Dermis microvascular lymphatic vessel endothelial cell (primary cell): ENCODE measurements at places on chromosomes 4 and X. TPM values are rescaled to one million over a fixed set of nuclear protein-coding genes. Genes with fewer than 3 reads are reported as not detected.

DNA sequence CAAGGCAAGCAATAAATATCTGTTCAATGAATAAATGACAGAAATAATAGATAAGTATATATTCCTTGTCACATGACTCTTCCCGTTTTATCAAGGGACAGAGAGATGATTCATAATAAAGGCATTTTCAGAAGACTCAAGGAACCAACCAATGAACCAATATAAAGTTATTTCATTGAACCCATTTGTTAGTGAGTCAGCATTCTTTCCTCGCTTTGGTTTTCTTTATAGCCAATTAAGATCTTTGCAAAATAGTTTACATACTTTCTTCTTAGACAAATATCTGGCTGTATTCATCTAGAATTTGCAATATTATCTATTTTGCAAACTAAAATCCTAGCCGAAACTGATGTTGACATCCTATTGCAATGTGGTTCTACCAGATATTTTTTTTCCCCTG, 269.4 kb downstream of the IL15 start:
- no peak for DNase-seq

- DNase-seq = no peak
These were observed 40.0 kb upstream of the CTAG2 start for GRCh38 chrX:154693394-154693793.

DNA sequence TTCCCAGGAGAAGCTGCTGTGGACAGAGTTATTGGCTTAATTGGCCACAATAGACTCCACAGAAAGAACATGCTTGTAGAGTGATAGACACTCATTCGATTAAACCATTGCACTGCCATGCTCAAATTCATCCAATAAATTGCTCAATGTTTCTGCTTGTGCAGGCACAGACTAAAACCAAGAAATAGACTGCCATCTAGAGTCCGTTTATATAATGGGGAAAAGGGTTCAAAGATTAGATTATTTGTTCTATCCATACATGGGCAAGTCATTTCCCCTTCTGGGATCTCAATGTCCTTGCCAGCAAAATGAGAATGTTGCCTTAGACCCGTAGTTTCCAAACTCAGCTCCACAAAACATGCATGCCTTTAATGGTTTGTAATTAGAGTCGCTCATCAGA, 8.7 kb downstream of the SMIM10 start:
- peak; percentile 27 for DNase-seq

DNA sequence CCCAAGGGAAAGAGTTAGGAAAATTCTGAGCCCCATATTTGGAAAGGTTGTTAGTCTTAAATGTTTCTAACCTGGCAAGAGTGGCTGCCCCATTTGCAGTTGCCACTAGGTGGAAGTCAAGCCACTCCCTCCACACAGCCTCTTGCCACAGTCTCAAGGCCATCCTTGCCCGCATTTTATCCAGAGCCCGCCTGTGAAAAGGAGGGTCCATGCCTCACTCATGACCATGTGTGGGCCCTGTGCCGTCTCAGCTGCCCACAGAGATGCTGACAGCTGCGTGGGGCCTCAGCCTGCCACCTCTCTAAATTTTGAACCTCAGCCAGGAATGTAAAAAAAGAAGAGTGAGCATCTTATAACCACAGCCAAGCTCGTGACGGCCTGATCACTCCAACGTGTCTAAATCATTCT, 201.5 kb upstream of the FAM241A start:
- peak; percentile 29 for DNase-seq

DNA sequence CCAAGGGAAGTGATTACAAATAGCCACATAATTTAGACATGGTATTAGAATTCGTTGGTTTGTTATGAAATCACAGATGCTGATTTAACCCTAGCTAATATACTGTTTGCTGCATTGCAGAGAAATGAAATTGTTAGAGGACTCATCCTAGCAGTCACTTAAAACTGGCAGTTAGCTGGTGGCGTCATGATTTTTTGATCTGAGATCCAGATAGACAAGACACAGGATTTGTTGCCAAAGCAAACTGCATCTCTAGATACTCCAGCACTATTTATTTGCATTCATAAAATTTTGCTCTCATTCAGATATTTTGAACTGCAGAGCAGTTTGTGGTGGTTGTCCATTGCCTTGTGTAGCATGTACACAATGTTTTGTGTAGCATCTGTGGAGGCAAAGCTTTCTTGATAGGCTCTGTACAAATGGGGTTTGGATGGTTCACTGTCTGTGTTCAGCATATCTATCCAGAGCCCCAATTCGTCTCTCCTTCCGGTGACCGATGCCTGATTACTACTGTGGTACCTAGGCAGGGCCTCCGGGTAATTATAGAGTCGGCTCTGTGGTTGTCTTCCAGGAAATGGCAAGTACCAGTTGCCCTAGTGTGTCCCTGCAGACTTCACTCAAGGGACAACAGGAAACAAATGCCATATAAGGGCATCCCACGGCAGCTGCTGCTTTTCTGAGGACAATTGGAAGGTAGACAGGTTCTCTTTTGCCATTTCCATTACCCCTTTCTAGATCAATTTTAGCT, 30.1 kb upstream of the SPARCL1 start:
- no peak for DNase-seq

The CA5B gene
- total RNA-seq = 1.5 and 1.9 TPM in 2 replicates
